Immature natural killer cell (primary cell): ENCODE measurements at places on chromosomes 12 and 14. TPM values are rescaled to one million over a fixed set of nuclear protein-coding genes. Genes with fewer than 3 reads are reported as not detected.

The MIP gene
- 0.15 TPM for polyA plus RNA-seq

The VRTN gene
- not detected for polyA plus RNA-seq

The RNF10 gene
- polyA plus RNA-seq: 60.3 TPM

The BCL2L14 gene
- polyA plus RNA-seq: not detected
